ENCODE measurements at places on chromosomes 5 and 9. TPM values are rescaled to one million over a fixed set of nuclear protein-coding genes. Genes with fewer than 3 reads are reported as not detected.

Gene IFT74
- total RNA-seq, result 13.2 TPM

Gene ZNF879
- total RNA-seq, result 5.4 TPM

Gene HARS2
- 24.0 TPM for total RNA-seq

Gene ACER2
- total RNA-seq, result 3.8 TPM

Gene SLC25A46
- total RNA-seq, result 38.8 TPM

Gene ENHO
- not detected for total RNA-seq

Gene NIPSNAP3A
- total RNA-seq, result 38.8 TPM

Gene STPG3
- 0.54 TPM for total RNA-seq

Gene SPATA31D4
- not detected for total RNA-seq

Gene CDH9
- total RNA-seq, result 2.7 TPM

Gene FOXD4L6
- under 0.01 TPM for total RNA-seq

Gene RGS14
- 46.0 TPM for total RNA-seq

Gene IGFBPL1
- under 0.01 TPM for total RNA-seq

DNA sequence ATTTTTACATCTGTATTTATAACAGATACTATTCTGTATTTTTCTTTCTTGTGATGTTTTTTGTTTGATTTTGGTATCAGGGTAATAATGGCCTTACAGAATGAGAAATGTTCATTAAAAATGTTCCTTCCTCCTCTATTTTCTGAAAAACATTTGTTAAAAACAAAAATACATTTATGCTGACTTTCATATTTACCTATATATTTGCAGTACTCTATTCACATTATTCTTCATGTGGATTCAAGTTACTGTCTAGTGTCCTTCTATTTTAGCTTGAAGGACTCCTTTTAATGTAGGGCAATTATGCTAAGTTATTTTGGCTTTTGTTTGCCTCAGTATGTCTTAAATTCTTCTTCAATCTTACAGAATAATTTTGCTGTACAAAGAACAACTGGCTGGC lies 5.1 kb downstream of the CCDC112 start:
- no peak for DNase-seq

- no peak for DNase-seq
Measured at GRCh38 chr9:129285382-129285781, 107.3 kb upstream of the IER5L start.

- DNase-seq, result no peak
Measured at GRCh38 chr9:119938871-119939270, 569.6 kb upstream of the BRINP1 start.

GRCh38 chr5:137617528-137618205 lies 118.2 kb downstream of the KLHL3 start:
- DNase-seq, result no peak

DNA sequence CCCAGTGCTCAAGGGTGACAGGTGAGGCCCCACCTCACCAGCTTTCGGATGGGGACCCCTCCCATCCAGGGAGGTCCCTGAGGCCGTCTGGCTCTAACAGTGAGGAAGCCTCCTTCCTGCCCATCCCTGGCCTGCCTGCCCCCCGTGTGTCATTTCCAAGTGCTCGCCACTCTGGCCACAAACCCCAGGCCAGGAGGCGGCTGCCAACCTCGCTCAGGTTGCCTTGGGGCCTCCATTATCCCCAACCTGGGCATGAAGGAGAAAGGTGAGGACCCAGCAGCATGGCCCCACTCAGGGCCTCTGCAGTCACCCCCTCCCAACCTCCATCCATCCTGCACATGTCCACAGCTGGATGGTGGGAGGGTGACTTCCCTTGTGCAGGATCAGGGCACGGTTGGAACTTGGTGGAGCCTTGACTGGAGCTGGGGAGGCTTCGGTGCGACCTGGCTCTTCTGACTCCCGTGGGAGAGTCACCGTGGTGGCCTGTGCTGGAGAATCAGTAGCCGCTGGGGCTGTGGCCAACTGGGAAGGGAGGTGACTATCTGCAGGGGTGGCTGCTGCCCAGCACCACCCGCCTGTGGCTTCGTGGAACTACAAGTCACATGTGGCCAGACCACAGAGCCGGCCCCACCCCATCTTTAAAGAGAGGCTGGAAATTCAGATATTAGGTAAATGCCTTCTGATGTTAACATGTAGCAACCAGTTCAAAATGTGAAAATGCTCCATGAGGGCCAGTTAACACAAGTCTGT lies 37.5 kb upstream of the GFPT2 start:
- DNase-seq, result no peak

- no peak for DNase-seq
Measured at GRCh38 chr9:69888856-69889585, 68.4 kb downstream of the CFAP95 start.

- no peak for DNase-seq
Measured at GRCh38 chr5:128532776-128533175, 5.3 kb downstream of the FBN2 start.

DNA sequence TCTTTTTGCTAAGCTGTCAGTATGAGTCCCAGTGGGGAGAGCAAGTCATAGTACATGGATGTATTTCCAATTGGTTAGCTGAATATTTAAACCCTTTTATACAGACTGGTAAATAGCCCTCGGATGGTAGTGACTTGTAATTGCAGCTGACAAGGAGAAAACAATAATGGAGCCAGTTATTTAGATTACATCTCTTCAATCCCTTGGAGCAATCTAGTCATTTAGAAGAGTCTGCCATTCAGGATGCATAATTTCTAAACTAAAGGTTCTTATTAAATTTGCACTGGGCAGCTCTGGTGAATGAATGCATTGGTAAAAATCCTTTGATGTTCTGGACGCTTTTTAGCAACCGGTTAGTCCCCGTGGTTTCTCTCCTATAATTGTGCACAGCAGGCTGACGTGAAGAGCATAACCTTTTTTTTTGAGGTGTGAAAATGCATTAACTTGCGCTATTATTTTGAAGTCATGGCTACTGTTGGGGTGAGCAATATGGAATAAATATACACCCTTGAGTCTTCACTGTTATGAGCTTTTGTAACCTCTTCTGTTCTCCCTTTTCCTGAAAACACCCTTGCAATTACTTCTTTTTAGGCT lies 158.6 kb upstream of the CD180 start:
- DNase-seq, result no peak

- DNase-seq, result no peak
Measured at GRCh38 chr5:33883482-33883881, 8.3 kb downstream of the ADAMTS12 start.

DNA sequence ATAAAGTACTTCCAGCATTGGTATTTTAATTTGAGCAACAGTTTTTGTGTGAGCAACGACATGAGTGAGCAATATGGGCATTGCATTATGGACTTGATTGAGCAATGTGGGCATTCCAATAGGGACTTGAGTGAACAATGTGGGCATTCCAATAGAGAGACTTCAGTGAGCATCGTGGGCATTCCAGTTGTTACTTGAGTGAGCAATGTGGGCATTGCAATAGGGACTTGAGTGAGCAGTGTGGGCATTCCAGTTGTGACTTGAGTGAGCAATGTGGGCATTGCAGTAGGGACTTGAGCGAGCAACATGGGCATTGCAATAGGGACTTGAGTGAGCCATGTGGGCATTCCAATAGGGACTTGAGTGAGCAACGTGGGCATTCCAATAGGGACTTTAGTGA lies 52.2 kb downstream of the ZCCHC7 start:
- no peak for DNase-seq

- DNase-seq, result no peak
Measured at GRCh38 chr9:97695390-97695789, 1.8 kb downstream of the XPA start.

DNA sequence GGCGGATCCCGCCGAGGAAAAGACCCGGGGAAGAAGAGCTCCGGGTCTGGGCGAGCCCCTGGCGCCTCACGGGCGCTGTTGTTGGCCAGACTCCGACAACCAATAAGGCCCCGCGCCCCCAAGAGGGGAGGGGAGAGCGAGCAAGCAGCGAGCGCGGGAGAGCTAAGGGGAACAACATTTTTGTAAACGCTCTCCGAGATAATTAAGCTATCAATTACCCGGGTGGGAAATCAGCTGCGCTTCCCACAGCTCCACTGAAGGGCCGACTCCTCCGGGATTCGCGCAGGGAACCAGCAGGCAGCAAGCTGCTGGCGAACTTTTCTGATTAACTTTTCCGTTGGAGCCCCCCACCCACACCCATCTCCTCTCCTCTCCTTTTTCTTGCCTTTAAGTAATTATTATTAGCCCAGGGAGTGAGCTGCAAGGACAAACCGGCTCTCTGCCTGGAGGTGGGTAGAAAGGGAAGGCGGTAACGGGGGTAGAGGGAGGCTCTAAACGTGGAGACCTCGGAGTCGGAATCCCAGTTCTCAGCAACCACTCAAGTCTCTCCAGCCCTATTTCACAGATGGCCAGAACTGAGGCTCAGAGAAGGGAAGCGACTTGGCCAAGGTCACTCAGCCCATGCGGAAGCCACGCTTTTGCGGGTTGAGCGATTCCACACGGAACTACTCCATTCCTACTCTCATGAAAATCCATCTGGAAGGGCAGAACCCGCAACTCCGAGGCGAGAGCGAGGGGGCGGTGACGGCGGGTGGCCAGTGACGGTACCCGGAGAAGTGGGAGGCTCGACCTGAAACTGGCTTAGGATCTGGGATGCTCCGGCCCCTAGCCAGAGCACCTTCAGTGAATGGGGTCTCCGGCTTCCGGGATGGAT lies 1.3 kb downstream of the ASTN2 start:
- DNase-seq, result peak; percentile 43

GRCh38 chr5:139869042-139869790 lies 73.6 kb downstream of the PSD2 start:
- no peak for DNase-seq

GRCh38 chr9:112249277-112249676 lies 74.2 kb upstream of the SUSD1 start:
- no peak for DNase-seq

DNA sequence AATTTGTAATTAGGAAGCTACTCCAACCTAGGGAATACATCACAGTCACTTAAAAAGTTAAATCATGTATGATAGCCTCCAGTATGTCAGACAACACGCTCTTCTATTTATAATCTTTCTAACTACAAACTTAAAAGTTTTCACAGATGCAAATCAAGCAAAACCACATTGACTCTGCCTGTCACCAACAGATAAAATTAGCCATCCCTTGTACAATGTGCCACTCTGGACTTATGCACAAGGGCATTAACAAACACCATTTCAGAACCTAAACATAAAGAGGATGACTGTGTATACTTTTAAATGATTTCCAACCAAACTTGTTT lies 14.7 kb downstream of the ERP44 start:
- peak; percentile 23 for DNase-seq

DNA sequence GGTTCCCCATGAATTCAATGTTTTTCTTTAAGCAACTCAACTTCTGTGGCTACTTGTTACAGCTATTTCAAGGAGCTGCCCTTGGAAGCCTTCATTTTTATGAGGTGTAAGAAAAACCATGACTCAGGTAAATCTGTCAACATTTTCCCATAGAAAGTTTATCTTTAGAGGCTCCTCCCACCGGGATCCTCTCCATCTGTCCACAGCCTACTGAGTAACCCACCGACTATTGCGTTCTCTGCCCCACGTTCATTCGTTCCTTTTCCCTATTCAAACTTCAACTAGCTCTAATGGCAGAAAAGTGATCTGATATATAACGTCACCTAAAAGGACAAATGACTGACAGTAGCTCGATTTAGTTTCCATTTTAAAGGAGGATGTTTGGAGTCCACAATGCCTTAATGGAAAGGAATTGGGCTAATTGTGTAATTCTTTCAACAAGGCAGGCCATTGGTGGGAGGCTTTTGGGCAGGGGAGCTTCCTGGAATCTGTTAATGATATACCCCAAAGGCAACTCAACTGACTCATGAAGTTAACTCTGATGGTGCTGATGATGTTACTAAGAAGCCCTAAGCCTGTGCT lies 29.3 kb upstream of the NR3C1 start:
- DNase-seq, result no peak

DNA sequence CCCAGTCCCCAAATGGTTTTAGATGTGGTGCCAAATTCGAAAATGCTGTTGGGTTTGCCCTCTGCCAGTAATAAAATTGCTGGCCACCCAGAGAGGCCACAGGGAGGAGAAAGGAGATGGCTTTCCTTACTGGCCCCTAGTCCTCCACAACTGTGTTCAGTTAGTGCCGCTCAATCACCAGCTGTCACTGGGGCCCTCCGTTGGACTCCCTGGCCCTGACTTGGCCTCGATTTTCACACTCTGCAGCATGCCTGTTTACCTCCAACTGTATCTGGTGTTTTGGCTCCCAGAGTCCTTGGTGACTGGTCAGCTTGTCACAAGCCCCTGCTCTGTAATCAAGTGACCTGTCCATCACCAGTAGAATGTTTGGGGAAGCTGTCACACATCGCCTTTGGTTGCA lies 97.8 kb downstream of the PAPPA start:
- DNase-seq, result no peak

GRCh38 chr5:31485376-31486207 lies 46.3 kb downstream of the DROSHA start:
- DNase-seq, result no peak

GRCh38 chr9:108178318-108178717 lies 677.5 kb downstream of the ACTL7B start:
- DNase-seq, result no peak

GRCh38 chr9:122315534-122315933 lies 50.9 kb downstream of the MRRF start:
- no peak for DNase-seq

- DNase-seq, result no peak
Measured at GRCh38 chr9:137397675-137398423, 25.1 kb downstream of the EXD3 start.

DNA sequence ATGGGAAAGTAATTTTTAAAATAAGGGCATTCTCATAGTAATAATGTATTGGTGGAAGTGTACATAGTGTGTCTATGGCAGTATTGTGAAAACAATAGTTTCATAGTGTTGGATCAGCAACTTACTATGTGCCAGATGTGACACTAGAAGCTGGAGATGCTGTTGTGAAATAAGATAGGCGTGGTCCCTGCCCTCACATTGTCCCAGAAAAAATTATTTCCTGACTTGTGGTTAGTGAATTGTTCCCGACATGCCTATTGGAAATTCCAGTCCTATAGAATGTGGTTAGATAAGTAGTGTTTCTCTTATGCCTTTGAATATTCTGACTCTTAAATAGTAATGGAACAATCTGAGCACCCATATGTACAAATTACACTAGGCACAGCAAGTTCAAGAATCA lies 55.3 kb upstream of the MTAP start:
- no peak for DNase-seq

DNA sequence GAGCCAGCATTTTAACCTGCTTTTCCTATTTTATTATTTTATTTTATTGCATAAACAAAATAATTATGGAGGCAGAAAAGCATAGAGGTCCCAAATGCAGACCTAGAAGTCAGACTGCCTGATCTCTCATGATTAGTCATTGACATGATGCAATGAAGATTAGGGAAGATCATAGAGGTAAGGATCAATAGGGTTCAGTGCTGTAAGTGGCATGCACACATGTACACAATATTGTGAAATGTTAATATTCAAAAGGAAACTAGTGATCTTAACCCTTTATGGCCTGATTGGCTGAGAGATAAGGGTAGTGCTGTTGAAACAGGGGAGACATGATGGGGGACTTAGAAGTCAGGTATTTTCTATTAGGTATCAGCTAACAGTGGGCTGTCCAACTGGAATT lies 1.1 kb upstream of the FRRS1L start:
- DNase-seq, result no peak

GRCh38 chr5:40240111-40240510 lies 439.6 kb upstream of the PTGER4 start:
- DNase-seq, result no peak

- DNase-seq, result no peak
Measured at GRCh38 chr5:116673453-116673852, 98.8 kb upstream of the SEMA6A start.

All from hematopoietic multipotent progenitor cell (in vitro differentiated cells).